ENCODE measurements at places on chromosomes 5 and 9.
A peak's percentile ranks its signal among the peaks of the same experiment; 100 is the strongest.

GRCh38 chr5:107864793-107865192 is 194.1 kb upstream of the EFNA5 start:
- no peak for DNase-seq

- DNase-seq = no peak
These were observed 41.3 kb upstream of the ORM1 start for GRCh38 chr9:114281473-114282103.

DNA sequence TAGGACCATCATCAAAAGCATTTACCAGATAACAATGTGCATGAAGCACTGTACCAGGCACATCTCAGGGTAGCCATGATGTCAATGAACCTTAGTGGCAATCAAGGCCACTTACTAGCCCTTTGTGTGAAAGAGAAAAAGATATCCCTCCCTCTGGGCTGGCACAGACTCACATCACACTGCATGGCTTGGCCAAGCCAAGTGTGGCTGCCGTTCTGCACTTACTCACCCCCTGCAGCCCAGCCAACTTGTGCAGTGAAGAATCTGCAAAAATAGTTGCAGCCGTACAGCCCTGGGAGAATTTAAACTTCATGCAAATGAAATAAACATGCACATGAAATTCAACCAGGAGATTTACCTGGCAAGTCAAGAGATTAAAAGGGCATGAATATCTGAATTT is 333.5 kb downstream of the DEPDC1B start:
- DNase-seq = no peak

- DNase-seq = no peak
These were observed 21.6 kb downstream of the HMGXB3 start for GRCh38 chr5:150022158-150022531.

GRCh38 chr5:56449071-56449640 is 216.0 kb upstream of the ANKRD55 start:
- no peak for DNase-seq

DNA sequence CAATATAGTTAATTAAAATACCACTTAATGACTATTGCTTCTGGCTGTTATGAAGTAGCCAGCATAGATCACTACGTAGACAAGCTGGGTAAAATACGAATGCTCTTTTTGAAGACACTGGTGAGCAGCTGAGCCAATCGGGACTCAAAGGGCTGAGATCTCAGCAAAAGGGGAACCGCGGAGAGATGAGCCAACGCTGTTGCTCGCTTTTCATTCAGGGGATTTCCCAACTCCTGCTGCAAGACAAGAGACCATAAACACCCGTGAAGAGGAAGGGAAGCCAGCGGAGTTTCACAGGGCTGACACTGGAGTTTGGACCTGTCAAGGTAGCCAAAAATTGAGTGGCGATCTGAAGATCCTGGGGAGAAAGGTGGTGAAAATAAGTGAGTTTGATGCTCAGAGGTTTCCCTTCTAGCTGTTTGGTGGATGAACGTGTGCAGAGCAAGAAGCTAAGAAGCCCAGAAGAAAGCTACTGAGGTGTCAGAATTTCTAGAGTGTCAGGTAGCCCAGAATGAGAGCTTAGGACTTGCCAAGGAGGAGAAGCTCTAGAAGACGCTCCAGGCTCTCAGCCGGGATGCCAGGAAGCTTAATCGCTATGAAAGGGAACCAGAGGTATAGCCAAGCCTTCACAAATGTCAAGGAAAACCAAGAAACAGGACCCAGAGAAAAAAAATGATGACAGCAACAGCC is 79.6 kb upstream of the RNU6ATAC start:
- peak; percentile 14 for DNase-seq

DNA sequence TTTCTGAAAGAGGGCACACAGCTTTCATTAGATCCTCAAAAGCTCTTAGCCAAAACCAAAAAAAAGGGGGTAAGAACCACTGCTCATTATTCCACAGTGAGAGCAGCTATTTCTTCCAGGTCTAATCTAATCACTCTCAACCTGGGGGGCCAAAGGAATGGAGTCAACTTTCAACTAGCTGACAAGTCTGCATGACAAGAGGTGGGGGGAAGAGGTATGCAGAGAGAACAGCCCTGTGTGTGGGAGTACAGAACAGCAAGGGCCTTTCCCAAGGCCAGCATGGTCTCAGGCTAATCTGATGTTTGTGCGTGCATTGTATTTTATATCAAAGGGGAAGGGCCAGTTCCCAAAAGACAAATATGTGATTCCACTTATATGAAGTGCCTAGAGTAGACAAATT is 36.9 kb upstream of the PIP5K1B start:
- DNase-seq = no peak

- no peak for DNase-seq
These were observed 125.8 kb downstream of the ADAMTS12 start for GRCh38 chr5:33766023-33766422.

GRCh38 chr9:136791516-136792276 is 552 bp downstream of the TMEM141 start:
- no peak for DNase-seq

DNA sequence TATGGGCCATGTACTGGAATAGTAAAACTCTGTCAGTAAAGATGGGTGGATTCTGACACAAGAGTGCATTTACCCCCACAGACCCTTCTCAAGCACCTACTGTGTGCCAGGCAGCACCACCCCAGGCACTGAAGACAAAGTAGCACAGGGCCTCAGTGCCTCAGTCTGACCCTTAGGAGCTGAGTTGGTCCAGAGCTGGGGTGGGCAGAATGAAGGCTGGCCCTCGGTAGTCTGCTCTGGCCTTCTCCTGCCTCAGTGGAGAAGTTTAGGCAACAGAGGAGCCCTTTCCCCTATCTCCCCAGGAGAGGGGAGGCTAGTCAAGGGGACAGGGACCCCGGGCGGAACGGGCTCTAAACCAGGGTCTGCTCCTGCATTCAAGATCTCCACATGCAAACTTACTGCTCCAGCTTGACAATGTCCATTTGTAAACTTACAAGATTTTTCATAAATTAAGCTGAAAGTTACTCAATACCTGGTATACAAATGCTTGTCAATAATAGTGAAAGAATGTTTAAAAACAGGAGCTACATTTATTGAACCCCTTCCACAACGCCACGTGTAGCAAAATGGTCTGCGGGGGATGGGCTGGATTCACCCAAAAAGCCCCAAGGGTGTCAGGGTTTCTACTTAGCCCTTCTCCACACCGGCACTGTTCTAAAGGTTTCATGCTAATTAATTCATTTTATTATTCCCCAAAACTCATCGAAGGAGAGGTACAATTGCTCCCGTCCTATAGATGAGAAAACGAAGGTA is 1.5 kb downstream of the VDAC1 start:
- DNase-seq = no peak

GRCh38 chr9:20226345-20226744 is 396.0 kb downstream of the MLLT3 start:
- no peak for DNase-seq

- no peak for DNase-seq
These were observed 39.5 kb upstream of the TNFSF15 start for GRCh38 chr9:114845373-114845772.

DNA sequence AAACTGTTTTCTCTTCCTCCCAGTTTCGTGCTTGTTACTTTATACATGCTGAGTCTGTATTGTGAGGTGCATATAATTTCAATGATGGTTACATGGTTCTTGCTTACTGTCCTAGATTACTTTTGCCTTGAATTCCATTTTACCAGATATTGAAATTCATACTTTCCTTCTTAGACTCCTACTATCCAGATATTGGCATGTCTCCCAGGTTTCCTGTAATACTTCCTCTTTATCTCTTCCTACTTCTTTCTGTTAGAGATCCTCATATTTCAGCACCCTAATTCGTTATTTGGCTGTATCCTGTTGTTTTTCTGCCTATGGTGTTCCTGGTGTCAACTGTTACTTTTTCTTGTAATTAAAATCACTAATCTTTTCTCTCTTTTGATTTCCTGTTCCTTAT is 522.1 kb downstream of the CCDC171 start:
- no peak for DNase-seq

DNA sequence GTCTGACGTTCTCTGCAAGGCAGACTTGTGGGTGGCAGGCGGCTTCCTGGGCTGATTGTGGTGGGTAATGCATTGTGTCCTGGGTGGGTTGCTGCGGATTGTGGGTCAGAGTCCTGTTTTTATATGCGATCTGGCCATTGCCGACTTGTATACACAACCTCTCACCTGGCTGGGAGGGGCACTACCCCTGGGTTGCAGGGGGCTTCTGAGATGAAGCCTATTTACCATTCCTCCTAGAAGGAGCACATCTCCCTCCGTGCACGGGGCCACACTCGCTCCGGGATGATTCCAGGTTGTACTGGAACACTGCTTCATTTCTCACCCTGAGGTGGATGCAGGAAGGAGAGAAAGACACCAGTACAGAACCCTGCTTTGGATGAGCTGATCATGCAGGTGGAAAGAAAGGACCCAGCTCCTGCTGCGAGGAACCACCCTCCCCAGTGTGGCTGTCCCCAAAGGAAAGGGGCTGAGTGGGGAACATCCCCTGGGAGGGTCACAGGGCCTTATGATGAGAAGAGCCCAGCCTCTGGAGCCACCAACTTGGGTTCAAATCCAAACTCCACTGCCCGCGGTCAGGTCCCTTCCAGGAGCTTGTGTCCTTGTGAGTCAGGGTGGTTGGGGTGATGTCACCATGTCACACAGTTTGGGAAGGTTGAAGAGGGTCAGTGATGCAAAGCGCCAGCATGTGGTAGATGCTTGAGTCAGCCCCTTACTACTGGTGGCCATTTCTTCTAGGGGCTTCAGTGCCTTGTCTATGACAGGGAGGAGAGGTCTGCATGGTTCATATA is 151.8 kb upstream of the COL5A1 start:
- no peak for DNase-seq

DNA sequence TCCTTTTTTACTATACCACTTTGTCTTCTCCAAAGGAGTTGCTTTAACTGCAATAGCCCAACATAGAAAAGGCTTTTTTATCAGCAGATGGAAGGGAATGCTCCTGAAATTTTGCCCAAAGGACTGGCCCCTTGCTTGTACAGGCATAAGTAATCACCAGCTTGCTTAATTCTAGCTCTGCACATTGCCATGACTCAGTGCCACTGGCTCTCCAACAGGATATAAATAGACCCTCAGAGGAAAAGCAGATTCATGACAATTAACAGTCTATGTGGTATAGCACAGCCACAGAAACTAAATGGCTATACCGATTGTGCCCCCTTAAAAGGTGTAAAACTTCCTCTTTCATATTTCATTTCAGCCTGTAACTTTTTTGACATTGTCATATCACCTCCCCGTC is 227.0 kb downstream of the ZNF608 start:
- DNase-seq = no peak

- no peak for DNase-seq
These were observed 190.2 kb downstream of the ASTN2 start for GRCh38 chr9:117224695-117225094.

DNA sequence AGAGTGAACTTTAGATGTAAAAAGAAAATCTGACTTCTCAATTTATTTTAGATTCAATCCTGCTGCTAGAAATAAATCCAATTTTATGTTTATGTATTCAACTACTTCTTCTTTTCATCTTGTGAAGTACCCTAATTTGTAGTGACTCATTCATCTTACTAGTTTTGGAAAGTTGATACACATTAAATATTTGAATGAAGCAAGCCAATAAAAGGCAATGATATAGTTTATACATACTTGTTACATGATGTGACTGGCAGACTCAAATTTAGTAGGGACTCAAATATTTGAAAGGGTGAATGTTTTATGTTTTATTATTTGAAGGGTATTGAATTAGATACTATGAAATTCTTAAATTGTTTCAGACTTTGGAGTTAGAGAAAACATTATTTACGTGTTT is 34.7 kb downstream of the CSNK1G3 start:
- no peak for DNase-seq

DNA sequence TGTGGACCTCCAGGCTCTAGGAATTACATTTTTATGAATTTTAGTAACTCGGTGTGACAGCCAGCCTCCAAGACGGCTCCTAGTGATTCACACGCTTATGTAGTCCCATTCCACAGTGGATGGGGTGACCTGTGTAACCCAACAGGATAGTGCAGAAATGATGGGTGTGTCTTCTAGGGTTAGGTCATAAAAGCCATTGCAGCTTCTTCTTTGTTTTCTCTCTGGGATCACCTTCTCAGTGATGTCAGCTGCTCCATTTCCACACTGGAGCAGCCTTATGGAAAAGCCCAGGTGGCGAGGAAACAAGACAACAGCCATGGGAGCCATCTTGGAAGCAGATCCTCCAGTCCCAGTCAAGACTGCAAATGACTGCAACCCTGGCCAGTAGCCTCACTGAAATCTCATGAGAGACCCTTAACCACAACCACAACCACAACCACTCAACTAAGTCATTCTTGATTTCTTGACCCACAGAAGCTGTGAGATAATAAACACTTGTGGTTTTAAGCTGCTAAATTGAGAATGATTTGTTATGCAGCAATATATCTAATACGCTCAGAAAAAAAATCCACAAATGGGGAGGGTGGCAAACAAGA is 5.1 kb upstream of the GNPDA1 start:
- no peak for DNase-seq

GRCh38 chr9:91898451-91899218 is 51.4 kb downstream of the ROR2 start:
- no peak for DNase-seq

GRCh38 chr9:71549023-71549422 is 219.3 kb downstream of the CEMIP2 start:
- DNase-seq = no peak

DNA sequence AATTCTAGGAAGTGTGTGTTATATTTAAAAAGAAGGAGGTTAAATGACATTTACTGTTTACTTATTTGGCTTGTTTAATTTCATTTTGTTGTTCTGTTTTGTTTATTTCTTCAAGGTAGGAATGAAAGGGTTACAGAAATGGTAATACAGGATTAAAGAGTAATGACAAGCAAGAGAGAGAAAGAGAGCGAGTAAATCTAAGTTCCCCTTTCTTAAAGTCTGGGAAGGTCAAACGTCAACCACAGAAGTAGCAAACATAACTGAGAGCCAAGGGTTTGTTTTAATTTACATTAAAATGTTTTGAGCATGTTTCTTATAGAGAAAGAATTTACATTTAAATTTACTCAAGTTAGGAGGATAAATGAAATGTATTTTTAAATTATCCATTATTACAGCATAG is 18.7 kb downstream of the HCN1 start:
- no peak for DNase-seq

GRCh38 chr9:77469515-77470231 is 178.4 kb downstream of the GNA14 start:
- no peak for DNase-seq

GRCh38 chr9:114462791-114463190 is 42.5 kb downstream of the WHRN start:
- DNase-seq = no peak

- DNase-seq = no peak
These were observed 5.7 kb upstream of the BRD3 start for GRCh38 chr9:134073500-134073899.
